NCI-H2029 treated with DMSO at 0.1 percent for 48 hours (cell line): ENCODE measurements at places on chromosomes 3 and 15.

DNA sequence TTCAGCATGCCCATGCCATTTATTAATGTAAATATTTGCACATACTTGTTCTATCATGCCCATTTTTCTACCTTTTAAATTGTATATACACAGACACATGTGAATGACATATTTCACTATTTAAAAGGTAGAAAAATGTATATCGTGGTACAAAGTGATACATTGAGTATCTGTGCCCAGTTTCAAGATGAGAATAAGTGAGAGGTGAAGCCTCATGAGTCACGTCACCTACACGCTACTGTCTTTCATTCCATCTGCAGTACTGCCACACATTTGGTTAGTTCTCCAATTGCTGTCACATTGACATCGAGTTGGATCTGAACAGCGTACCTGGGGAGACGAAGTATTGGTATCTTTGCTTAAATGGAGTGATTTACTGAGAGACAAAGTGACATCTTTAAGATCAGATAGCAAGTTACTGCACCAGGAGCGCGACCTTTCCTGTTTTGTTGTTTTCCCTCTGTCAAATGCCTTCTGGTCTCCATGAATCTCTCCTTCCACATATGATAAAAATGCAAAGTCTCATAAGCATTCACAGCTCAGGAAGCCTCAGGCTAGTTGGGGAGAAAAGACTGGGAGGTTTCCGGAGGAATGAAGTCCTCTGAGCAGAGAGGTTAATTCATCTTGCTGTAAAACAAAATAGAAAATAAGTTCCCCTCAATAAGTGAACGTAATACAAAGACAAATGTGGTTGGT is 12.0 kb downstream of the GREM1 start:
- no peak for DNase-seq

- DNase-seq: no peak
These were observed 93.9 kb downstream of the RBPMS2 start for GRCh38 chr15:64681424-64682024.

DNA sequence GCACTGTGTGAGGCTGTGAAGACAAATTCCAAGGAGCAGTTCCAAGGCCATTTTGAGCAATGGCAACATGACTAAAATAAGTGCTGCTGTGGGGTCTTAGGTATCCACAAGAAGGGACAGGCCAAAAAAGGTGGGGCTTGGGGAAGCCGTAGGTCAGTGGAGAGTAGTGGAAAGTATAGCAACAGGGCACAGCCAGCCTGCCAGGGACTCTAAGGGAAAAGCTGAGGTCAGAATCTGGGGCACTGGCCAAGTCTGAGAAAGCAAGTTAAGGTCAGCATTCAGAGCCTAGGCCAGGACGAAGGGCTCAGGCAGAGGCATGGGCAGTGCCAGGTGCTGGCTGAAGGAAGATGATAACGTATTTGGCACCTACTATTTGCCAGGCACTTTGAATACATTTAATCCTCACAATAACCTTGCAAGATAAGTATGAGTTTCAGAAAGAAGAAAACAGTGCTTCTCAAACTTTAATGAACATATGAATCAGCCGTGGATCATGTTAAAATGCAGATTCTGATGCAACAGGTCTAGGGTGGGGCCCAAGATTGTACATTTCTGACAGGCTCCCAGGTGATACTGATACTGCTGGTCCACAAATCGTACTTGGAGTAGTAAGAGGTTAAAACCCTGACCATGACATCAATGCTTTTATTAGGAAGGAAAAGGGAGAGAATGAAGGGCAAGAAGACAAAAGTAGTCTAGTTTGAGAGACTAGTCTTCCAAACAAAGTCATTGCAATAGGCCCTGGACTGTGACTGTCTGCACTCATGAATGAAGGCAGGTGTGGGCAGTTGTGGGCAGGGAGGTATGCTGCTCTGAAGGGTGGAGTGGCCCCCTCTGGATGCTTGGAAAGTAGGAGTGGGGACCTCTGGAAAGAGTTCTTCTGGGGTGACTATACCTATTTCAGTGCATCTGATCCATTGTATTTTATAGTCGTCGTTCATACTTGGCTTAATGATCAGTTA is 106.3 kb upstream of the ANKRD28 start:
- no peak for DNase-seq

- no peak for DNase-seq
These were observed 3.6 kb downstream of the POU1F1 start for GRCh38 chr3:87272718-87273341.

GRCh38 chr3:42758126-42758525 is 14.9 kb downstream of the CCDC13 start:
- no peak for DNase-seq

- DNase-seq: no peak
These were observed 80.8 kb upstream of the PROK2 start for GRCh38 chr3:71865727-71866126.

DNA sequence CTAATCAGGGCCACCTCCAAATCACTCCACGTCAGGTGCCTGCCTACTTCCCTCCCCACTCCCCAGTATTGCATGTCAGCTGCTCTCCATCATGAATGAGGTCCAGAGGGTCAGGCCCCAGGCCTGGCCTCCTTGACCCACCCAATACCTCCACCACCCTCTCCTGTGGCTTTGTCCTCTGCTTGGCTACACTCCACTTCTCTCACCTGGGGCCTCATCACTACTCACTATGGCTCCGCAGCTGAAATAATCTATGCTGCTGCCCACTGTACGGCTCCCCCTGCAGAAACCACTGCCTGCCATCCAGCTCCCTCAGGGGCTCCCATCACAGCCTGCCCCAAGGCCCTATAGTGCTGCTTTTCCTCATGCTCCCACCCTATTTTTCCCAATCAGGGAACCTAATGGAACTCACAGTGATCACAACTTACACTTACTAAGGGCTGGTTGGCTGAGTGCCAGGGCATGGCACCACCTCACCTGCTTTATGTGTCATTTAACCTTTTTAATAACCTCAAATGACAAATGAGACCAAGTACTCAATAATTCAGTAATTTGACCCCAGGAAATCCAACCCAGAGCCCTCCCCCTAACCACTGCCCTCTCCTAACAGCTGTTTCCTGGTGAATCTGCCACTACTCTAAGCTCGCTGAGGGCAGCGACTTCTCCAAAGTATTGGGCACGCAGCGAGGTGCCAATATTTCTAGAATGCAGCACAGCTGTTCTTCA is 2.3 kb downstream of the GORASP1 start:
- DNase-seq: peak; percentile 46

- no peak for DNase-seq
These were observed 47.6 kb upstream of the MED12L start for GRCh38 chr3:151037746-151038477.

- no peak for DNase-seq
These were observed 153.5 kb downstream of the DNAJB8 start for GRCh38 chr3:128313071-128313725.

DNA sequence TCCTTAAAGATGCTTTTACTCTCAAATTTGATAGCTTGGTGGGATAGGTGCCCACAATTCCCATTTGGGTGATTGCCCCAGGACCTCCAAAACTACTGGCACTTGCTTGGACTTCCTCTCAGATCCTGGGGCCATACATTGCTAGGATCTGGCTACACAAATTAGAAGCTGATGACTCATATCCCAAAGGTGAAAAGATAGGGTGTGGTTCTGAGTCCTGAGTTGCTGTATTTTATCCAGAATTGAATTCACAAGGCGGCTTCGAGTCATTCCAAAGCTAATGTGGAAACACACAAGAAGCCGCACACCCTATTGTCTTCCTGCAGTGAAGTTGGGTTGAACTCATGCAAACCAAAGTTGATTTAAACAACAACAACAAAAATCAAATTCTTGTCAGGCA is 53.4 kb downstream of the DUT start:
- no peak for DNase-seq

GRCh38 chr3:84140631-84141030 is 818.2 kb upstream of the CADM2 start:
- DNase-seq: no peak

DNA sequence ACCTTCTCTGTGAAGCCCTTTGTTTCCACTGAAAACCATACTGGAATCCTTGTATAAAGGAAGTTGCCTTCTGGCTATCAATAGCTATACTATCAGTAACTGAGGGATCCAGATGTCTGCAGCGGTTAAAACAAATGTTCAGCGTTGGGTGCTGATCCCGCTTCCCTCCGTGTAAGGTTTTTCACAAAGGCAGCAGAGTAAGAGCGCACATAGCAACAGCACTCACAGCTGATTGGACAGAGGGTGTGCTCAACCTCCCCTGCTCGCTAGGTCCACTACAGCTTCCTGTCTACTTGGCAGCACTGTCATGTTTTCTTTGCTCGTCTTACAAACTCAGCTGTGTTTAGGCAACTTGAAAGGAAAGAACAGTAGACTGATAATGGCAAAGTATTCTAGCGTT is 27.3 kb downstream of the ATOSA start:
- peak; percentile 65 for DNase-seq

DNA sequence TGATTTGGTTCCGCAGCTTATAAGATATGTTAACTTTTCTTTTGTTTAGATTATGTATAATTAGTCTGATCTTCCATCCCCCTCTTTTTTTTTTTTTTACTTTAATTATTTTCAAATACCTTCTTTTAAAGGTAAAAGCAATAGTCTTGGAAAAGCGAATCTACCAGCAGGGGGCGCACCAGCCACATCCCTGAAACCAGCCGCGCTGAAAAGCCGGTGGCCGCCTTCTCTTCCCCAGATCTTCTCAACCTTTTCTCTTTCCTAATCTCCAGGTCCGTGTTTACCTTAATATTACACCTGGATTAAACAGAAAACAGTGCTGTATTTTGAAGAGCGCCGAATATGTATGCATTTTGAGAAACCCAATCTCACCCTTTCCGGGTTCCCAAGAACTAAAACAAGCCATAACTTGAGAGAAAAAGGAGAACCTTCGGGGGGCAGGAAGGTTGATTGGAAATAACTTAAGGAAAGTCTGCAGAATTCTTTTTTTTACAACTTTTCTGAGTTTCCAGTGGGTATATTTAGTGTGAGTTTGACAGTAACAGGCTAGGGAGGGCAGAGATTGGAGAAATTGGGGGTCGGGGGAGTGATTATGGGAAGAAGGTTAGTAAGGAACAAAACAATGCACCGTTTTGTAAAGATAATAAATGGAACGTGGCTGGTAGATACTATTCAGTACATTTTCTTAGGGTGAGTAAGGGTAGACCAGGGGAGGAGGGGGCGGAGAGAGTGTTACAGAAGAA is 2.0 kb upstream of the SOX2 start:
- peak; percentile 89 for DNase-seq

DNA sequence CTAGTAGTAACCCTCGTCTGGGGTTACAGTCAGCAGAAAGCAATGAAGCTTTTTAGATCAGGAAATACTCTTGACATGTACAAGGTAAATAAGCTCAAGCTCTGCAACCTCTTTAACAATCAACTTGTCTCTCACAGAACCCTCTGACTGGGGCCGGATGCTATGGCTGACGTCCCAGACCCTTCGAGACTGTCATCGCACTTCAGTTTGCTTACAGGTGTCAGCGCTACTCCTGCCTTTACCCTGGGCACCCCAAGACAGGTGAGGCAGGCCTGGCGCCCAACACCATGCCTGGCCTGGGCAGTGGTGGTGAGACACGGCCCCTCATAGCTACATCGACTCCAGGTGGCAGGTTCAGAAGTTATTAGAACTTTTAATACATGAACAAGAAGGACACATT is 30.6 kb downstream of the LRRFIP2 start:
- peak; percentile 9 for DNase-seq

GRCh38 chr3:4355401-4356219 is 52.4 kb downstream of the SETMAR start:
- no peak for DNase-seq

GRCh38 chr3:195076981-195077610 is 193.9 kb downstream of the XXYLT1 start:
- DNase-seq: no peak

DNA sequence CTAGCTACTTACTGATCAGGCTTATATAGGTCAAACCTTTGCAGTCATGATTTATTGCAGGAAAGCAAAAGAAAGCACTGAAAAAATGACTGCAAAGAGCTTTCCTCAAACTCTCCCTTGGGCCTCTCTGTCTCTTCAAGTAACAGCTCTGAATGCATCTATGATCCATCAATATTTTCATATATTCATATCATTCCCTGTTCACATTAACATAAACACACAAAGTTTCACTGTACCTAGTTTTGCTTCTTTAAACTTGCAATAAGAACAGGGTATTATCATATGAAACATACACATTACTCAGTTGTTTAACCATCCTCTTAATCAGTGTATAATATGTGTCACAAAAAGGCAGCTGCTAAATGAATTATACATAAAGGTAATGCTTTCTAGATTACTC is 107.9 kb upstream of the ARL6 start:
- no peak for DNase-seq

- DNase-seq: no peak
These were observed 62.5 kb downstream of the CBLB start for GRCh38 chr3:105806359-105806758.

DNA sequence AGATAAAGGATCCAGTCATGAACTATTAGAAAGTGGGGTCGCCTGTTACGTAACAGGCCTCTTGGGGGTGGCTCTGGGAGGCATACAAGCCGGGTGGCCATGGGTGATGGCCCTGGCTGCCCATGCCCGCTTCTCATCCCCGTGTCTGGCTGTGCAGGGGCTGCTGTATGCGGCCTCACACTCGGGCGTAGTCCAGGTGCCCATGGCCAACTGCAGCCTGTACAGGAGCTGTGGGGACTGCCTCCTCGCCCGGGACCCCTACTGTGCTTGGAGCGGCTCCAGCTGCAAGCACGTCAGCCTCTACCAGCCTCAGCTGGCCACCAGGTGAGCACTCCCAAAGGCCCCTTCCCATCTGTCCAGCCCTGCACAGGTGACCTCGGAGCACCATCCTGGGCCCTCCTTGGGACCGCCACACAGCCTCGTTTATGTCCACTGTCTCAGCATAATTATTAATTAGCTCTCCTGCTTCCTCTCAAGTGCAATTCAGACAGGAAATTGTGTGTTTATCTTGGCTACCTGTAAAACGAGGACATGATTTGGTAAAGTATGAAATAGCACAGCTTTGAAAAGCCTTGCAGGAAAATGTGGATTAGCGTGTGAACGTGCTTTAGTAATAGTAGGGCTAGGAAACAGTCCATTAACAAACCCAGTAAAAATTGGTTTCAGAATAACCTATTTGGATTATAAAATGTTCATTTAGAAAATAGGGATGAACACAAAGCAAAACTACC is 8.1 kb downstream of the CIB1 start:
- DNase-seq: no peak

GRCh38 chr3:193620057-193620456 is 27.0 kb downstream of the OPA1 start:
- DNase-seq: no peak

- no peak for DNase-seq
These were observed 482.6 kb upstream of the TPRG1 start for GRCh38 chr3:188689101-188689574.

- DNase-seq: no peak
These were observed 487.1 kb upstream of the CNTN3 start for GRCh38 chr3:75101329-75102147.

DNA sequence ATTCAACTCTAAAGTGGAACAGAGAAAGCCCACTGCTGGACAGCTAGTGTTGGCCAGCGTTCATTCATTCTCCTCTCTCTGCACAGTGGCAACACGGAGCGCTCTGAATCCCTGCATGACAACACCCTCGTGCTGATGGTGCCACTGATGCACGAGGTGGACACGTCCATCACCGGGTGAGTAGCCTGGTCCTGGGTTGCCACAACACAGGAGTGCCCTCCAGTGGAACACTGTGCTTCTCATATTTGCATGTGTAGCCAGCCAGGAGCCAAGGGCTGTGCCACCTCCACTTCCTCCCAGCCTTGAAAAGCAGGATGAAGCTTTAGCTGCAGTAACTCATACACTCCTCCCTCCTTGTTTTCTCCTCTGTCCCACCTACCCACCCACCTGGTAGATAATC is 120.0 kb upstream of the CTDSPL start:
- peak; percentile 45 for DNase-seq

GRCh38 chr15:58433597-58434333 is 2.0 kb downstream of the LIPC start:
- DNase-seq: no peak
